ENCODE measurements at places on chromosomes 1 and 21.

- no peak for DNase-seq
These were observed 243.2 kb upstream of the NR5A2 start for GRCh38 chr1:199784138-199784895.

DNA sequence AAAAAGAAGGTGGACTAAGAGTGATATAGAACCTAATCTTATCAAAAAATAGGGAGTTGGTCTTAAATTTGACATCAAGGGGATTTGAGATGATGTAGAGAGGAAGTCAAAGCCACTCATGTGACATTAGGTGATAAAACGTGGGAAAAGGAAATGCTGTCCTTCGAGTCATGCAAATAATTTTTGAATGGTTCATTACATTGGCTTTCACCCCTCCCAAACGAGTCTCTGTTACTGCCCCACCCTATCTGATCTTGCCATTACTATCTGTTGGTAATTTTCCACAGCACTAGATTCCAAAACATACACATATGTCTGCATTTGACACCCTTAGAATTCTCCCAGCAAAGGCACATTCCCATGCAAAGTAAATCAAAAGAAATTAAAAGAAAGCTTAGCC, 531.1 kb upstream of the ADAMTS5 start:
- no peak for DNase-seq

GRCh38 chr21:40235528-40235927, 368.3 kb downstream of the PCP4 start:
- DNase-seq, result no peak

DNA sequence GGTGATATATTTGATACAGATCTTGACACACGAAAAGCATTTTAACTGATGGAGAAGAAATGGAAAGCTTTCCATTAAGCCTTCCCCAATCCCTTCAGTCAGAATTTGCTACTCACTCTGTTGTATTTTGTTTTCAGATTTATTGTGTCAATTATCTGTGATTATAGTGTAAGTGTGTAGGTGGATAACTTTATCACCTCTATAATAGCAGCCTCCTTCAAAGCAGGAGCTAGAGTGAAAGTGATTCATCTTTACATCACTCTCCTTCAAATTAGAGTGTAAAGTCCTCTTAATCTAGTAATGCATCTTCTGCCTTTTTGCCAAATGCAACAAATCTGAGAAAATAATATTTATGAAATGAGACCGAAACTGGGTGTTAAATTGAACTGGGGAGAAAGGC, 459.7 kb upstream of the ZP4 start:
- no peak for DNase-seq

GRCh38 chr1:27102707-27103468, 52.0 kb downstream of the SLC9A1 start:
- DNase-seq, result peak; percentile 55

- DNase-seq, result no peak
These were observed 17.6 kb upstream of the TNFRSF1B start for GRCh38 chr1:12148958-12149790.

- peak; percentile 89 for DNase-seq
These were observed 72.5 kb downstream of the NDUFS5 start for GRCh38 chr1:39098546-39099250.

DNA sequence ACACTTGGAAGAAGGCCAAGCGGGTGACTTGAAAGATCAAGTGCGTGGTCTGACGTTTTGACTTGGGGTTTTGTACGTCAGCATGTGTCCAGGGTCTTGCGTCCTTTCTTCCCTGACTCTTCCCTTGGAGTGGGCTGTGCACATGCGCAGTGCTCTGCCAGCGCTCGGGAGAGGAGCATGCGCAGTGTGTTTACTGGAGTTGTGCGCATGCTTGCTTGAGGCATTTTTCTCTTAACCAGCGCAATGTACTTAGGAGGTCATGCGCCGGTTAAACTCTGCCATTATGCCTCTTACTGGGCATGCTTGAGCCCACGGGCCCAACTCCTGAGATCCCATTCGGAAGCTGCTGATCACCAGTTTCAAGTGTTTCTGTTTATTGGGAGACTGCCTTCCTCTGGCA, 242.5 kb upstream of the AJAP1 start:
- DNase-seq, result no peak

- DNase-seq, result no peak
These were observed 235.1 kb downstream of the KIF26B start for GRCh38 chr1:245389873-245390272.

- no peak for DNase-seq
These were observed 17.5 kb downstream of the COL9A2 start for GRCh38 chr1:40299366-40300248.

- peak; percentile 74 for DNase-seq
These were observed 3.6 kb downstream of the OTUD7B start for GRCh38 chr1:150006881-150007421.

GRCh38 chr1:21937372-21938121, 437 bp upstream of the HSPG2 start:
- DNase-seq, result peak; percentile 90

DNA sequence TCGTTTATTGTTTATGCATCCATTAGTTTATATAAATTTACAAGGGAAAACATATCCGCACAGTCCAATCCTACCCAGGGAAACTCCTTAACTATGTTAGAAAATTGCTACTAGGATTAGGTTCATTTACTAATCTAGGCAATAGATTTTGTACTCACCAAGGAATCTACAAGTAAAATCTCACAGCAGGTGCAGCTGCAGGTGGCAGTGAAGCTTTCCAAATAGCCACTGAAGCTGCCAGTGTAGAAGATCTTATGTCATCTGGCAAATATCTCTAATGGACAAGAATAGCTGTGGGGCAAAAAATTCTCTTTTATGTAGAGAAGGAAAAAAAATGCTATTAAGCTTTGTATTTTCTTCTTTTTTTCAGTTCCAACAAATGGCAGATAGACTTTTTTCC, 963.4 kb upstream of the ADGRL4 start:
- DNase-seq, result no peak

All from hippocampal formation (tissue), 2 donors.